CD4-positive, alpha-beta T cell treated with Interleukin-17A for 4 hours (primary cell): ENCODE measurements at places on chromosomes 6 and 20.

GRCh38 chr6:40778196-40778595 is 191.0 kb upstream of the LRFN2 start:
- no peak for DNase-seq

- peak; percentile 22 for DNase-seq
These were observed 154.9 kb upstream of the MLN start for GRCh38 chr6:33958526-33959328.

- DNase-seq, result no peak
These were observed 36.1 kb downstream of the BICRAL start for GRCh38 chr6:42817907-42818306.

GRCh38 chr6:144349690-144350527 is 64.8 kb downstream of the UTRN start:
- DNase-seq, result peak; percentile 20

DNA sequence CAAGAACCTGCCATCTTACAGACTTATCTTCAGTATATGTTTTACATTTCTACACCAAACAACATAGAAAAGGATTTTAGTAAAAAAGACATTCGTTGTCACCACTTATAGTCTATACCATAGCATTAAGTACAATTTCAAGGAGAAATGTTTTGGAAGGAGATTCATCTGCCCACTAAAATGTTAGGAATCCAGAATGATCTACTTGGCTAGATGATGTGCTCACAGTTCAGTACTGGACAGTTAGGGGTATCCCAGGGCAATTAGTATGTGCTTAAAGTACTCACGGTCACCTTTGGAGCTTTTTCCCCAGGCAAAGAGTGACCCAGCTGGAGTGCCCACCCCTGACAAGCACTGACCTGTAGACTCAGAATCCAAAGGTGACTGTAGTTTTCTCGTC is 222.9 kb downstream of the SLC24A3 start:
- DNase-seq, result no peak
